ENCODE measurements at places on chromosomes 1 and 21.

- no peak for DNase-seq
Observed at GRCh38 chr1:56446531-56447098, 132.7 kb downstream of the PLPP3 start.

GRCh38 chr1:30904191-30904961 is 4.2 kb downstream of the SDC3 start:
- no peak for DNase-seq

GRCh38 chr21:33406493-33406892 is 3.3 kb downstream of the IFNGR2 start:
- DNase-seq = no peak

DNA sequence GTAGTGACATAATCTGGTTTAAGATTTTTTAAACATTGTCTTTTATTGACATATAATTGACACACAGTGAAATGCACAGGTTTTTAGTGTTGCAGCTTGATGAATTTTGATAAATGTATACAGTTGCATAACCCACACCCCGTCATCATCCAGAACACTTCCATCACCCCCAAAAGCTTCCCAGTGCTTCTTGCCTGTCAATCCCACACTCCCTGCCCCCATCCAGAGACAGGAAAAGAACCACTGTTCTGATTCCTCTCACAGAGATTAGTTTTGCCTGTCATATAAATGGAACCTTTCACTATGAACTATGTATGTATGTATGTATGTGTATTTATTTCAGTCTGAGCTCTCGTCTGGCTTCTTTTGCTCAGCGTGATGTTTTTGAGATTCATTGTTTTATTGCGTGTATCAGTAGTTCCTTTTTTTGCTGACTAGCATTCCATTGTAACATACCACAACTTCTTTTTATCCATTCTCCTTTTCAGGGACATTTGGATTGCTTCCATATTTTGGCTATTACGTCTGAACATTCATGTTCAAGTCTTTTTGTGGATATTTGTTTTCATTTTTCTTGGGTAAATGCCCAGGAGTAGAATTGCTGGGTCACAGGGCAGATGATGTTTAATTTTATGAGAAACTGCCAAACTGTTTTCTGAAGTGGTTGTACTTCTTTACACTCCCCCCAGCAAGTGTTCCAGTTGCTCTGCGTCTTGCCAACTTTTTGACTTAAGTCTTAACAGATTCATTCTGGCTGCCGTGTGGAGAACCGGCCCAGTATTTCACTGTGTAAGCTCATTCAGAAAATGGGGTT is 8.7 kb downstream of the UBIAD1 start:
- DNase-seq = peak; percentile 56

DNA sequence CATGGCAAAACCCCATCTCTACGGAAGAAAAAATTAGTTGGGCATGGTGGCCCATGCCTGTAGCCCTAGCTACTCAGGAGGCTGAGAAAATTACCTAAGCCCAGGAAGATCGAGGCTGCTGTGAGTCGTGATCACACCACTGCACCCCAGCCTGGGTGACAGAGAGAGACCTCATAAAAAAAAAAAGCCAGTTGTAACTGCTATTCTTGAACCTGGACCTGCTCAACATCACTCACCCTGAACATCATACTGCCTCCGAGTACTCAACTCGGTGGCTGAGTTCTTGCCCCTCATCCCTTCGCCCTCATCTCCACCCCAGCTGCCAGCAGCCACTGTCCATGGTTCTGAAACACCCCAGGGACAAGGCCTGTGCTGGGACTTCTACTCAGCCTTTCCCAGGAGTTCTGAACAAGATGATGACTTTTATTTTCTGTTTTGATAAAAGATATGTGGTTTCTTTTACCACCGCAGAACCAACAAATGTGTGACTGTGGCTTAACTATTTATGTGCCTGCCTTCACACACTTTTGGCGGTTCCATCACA is 5.4 kb upstream of the DISP3 start:
- DNase-seq = no peak

- no peak for DNase-seq
Observed at GRCh38 chr1:39017266-39017665, 8.9 kb upstream of the NDUFS5 start.
